ENCODE measurements at places on chromosomes 2 and 18.

GRCh38 chr2:237235383-237236095 lies 149.8 kb downstream of the COPS8 start:
- no peak for DNase-seq

- DNase-seq: no peak
Measured at GRCh38 chr2:72803626-72804320, 22.1 kb downstream of the EXOC6B start.

DNA sequence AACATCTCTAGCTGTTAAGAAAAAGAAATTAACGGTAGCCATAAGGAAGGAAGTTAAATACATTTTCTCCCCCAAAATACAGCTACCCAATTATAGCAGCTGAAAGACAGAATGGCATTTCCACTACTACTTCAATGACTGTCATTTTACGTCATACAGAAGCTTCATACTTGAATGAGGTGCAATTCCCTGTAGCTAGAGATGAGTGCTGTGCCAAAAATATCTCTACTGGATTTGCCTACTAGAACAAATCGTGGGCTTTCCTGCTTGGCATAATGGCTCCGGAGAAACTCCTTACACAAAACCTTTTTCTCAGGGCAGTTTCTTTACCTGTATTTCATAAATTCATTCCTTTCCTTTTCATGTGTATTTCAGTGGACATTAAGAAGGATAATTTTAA lies 36.3 kb upstream of the NRXN1 start:
- DNase-seq: no peak

DNA sequence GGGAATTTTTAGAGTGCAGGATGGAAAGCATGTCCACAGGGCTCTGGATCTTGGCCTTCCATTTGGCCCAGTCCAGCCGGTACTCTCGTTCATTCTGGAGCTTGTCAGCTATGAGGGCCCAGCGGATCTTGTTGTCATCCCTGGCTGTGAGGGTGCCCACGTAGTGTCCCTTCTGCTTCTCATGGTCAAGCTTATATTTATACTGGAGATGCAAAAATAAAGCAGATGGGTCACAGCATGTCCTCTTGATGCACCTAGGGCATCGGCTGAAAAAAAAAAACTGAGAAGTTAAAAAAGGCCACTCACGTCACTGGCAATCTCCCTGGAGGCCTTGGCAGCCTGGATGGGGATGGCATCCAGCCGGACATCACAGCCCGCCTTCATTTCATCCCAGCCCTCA lies 160.5 kb downstream of the RIF1 start:
- DNase-seq: no peak

DNA sequence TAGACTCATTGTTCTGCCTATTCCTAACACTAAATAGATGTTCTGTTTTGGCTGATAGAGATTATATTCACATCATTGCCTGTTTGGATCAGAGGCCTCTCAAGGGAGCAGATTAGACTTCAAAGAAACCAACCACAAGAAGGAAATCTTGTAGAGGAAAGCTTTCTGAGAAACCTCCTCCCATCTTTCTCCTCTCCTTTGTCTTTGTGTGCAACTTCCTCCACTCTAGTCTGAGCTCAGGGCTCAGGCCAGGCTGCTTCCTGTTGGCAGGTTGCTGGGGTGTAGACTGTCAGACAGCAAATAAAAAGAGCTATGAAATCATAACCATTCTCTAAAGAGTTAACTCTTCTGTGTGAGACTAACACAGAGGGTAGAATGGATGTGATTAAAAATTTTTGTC lies 113.0 kb downstream of the TGFA start:
- DNase-seq: peak; percentile 56

DNA sequence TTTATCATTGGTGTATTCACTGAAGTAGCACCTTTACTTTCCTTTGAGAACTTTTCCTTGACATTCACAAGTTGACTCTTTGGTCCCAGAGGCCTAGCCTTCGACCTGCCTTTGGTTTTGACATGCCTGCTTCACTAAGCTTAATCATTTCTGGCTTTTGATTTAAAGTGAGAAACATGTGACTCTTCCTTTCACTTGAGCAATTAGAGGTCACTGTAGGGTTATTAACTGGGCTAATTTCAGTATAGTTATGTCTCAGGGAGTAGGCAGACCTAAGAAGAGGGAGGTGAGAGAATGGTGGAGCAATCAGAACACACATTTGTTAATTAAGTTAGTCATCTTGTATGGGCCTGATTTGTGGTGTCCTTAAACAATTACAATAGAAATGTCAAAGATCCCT lies 1040.7 kb upstream of the SLC39A10 start:
- no peak for DNase-seq

- DNase-seq: no peak
Measured at GRCh38 chr18:78303519-78304191, 676.0 kb upstream of the SALL3 start.

DNA sequence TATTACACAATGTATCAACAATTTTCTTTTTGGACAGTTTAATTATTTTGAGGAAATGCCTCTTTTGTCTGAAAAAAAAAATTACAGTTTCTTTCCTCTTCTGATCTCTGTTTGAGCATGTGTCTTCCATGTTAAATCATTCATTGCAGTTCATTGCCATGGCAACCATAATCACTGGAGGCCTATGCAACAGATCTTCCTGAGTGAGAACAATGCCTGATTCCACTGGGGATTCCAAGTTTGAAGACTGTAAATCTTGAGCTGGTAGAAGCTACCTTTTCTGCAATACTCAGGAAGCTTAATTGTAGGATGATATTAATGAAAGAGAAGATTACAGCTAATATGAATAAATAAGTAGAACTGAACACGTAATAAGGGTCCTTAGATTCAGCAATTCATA lies 721.4 kb upstream of the CNTNAP5 start:
- no peak for DNase-seq

- DNase-seq: no peak
Measured at GRCh38 chr2:74204436-74204835, 6.0 kb downstream of the MTHFD2 start.

DNA sequence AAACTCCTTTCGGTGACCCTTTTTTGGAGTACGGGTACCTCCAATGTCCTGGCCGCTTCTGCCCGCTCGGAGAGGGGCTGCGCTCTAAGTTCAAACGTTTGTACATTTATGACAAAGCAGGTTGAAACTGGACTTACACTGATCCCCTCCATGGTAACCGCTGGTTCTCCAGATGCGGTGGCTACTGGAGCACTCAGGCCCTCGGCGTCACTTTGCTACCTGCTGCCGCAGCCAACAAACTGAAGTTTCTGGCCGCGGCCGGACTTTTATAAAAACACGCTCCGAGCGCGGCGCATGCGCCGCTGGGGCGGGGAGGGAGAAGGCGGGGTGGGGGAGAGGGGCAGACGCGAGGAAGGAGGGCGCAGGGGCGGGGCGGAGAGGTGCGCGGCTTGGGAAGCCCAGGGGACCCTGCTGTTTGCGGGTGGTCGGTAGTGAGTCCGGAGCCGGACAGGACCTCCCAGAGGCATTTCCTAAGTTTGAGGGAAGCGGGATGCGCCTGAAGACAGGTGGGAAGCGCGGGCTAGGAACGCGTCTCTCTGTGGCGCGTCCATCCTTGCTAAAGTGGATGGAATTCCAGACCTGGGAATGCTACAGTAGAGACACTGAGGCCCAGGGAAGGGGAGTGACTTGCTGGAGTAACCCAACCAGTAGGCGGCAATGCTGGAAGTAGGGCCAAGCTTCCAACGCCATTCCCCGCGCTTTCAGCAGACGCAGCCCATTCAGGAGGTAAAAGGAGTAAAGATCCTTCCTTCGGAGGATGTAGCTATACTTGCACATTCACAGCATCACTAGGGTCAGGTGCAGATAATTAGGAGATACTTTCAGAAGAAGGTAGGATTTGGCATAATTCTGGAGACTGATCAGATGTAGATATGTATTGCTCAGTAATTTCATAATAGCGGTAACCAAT lies at the start of gene CXCR4:
Gene CXCR4, minus strand, starts transcription at position 241 of the 910 bp plus-strand sequence. Its CDS starts 89 bp downstream, at position 152.
- peak; percentile 93 for DNase-seq

DNA sequence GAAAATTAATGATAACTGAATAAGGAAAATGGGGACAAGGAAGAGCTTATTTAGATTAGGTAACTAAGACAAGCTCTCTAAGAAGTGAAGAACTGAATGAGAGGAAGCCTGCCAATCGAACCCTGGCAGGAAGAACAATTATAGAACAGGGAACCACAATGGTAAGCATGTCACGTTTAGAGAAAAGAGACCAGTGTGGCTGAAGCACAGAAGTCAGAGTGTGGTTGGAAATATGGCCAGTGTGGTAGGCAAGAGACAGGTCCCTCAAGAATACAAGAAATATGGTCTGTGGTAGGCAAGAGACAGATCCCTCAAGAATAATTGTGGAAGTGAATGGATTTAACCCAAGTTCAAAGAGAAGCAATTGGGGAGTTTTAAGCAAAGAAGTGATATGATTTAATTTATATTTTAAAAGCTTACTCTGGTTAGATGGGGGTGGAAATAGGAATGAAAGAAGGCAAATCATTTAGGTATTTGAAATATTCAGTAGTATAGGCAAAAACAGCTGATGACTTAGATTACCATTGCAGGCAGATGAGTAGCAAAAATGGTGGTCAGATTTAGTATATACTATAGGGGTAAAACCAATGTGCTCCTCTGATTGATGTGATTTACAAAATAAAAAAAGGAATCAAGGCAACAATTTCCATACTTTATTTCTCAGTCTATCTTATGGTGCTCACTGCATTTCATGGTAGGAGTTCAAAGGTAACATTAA lies 38.8 kb upstream of the ERMN start:
- DNase-seq: no peak

GRCh38 chr18:13549880-13550232 lies 176.5 kb downstream of the FAM210A start:
- DNase-seq: no peak

DNA sequence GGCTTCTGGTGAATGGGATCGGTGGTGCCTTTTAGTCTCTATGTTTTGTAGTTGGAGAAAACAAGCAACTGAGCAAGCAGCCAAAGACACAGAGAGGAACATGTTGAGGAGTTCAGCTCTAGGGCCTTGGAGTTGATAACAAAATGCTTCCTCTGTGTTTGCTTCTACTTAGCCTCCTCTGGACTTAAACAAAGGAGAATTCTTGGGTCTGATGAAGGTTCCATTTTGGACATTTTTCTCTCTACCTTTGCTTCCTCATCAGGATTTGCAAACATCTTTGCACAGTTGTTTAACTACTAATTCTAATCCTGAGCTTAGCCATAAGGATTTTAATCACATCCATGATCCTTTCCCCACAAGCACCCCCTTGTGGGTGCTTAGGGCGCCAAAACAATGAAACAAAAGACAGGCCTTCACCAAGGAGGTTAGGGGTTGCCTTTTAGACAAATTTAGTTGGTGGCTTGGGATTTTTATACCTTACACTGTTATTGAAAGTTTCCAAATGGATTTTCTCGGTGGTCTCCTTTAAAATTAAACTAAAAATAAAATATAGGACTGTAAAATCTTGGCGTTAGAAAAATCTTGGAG lies 148.5 kb upstream of the SATB2 start:
- DNase-seq: no peak

GRCh38 chr2:134670955-134671354 lies 47.8 kb downstream of the TMEM163 start:
- DNase-seq: no peak

DNA sequence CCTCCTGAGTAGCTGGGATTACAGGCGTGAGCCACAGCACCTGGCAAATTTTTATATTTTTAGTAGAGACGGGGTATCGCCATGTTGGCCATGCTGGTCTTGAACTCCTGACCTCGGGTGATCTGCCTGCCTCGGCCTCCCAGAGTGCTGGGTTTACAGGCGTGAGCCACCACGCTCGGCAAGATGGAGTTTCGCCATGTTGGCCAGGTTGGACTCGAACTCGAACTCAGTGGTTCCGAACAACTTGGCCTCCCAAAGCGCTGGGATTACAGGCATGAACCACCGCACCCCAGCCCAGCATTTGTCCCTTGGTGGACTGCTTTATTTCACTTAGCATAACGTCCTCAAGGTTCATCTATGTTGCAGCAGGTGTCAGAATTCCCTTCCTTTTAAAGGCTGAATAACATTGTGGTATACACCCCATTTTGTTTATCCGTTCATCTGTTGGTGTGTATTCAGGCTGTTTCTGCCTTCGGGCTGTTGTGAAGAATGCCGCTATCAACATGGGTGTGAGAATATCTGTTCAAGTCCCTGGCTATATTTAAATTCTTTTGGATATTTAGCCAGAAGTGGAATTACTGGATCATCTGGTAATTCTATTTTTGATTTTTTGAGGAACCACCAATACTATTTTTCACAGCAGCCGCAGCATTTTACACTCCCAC lies 1.2 kb upstream of the CENPA start:
- DNase-seq: no peak

Data from CD4-positive, alpha-beta T cell (primary cell).